ENCODE measurements at places on chromosomes 1 and 21.

DNA sequence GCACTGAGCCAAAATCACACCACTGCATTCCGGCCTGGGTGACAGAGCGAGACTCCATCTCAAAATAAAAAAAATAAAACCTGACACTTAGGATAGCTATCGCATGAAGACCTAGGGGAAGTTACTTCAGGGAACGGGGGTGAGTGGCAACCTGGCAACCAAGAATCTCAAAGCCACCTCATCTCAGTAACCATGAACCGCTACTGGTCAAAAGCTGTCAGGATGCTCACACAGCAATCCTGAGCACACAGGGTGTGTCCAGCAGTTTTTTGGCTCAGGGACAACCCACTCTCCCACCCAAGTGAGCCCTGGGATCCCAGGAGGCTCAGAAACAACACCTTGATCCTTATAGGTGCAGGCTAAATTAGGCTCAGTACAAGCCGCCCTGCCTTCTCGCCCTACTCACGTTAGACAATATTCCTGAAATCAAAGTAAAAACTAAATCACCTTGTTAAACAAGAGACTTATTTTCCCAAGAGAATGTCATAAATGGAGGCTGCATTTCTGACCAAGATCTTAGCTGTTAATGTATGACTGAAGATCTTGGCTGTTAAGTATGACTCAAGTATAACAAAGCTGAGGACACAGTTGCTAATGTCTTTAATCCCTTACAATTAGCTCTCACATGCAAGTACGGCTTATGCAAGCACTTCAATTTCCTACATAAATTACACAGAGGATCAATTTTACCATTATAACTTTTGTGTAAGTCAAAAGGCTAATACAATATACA is 48.3 kb upstream of the NADK start:
- no peak for DNase-seq

- DNase-seq = no peak
Measured at GRCh38 chr1:180964056-180964455, 51.4 kb downstream of the KIAA1614 start.

- no peak for DNase-seq
Measured at GRCh38 chr21:46425571-46425970, 33.1 kb upstream of the DIP2A start.

DNA sequence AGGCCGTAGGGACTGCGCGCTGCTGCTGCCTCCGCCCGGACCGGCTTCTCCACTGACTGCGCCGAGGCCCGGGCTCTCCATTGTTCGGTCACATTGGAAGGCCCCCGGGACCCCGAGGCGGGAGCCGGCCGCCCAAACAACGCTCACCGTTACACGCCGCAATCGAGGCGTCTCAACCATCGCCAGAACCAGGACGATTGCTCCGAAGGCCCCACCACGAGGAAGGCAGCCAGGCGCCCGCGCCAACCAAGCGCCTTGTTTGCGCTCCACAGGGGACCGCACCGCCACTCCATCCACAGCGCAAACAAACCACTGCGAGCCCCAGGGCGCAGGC is 595 bp downstream of the GLUL start:
- DNase-seq = no peak

- no peak for DNase-seq
Measured at GRCh38 chr1:247204177-247204647, 32.4 kb upstream of the ZNF124 start.

GRCh38 chr1:98458511-98459485 is 202.7 kb upstream of the SNX7 start:
- no peak for DNase-seq

DNA sequence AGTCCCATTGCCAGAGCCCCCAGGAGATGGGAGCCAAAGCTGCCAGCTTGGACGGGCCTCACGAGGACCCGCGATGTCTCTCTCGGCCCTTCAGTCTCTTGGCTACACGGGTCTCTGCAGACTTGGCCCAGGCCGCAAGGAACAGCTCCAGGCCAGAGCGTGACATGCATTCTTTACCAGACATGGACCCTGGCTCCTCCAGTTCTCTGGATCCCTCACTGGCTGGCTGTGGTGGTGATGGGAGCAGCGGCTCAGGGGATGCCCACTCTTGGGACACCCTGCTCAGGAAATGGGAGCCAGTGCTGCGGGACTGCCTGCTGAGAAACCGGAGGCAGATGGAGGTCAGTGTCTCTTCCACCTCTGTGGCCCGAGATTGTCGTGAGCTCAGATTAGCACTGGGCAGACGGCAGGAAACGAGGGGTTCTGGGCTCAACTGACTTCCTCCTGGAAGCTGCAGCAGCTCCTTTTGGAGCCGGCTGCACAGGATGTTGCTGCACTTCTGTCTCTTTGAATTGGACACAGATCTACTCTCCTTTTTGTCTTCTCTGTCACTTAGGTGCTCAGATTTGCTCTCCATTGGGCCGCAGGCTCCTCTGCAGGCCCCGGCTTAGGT is 68.0 kb downstream of the DISC1 start:
- no peak for DNase-seq

- DNase-seq = no peak
Measured at GRCh38 chr1:27521336-27521831, 31.4 kb upstream of the WASF2 start.

DNA sequence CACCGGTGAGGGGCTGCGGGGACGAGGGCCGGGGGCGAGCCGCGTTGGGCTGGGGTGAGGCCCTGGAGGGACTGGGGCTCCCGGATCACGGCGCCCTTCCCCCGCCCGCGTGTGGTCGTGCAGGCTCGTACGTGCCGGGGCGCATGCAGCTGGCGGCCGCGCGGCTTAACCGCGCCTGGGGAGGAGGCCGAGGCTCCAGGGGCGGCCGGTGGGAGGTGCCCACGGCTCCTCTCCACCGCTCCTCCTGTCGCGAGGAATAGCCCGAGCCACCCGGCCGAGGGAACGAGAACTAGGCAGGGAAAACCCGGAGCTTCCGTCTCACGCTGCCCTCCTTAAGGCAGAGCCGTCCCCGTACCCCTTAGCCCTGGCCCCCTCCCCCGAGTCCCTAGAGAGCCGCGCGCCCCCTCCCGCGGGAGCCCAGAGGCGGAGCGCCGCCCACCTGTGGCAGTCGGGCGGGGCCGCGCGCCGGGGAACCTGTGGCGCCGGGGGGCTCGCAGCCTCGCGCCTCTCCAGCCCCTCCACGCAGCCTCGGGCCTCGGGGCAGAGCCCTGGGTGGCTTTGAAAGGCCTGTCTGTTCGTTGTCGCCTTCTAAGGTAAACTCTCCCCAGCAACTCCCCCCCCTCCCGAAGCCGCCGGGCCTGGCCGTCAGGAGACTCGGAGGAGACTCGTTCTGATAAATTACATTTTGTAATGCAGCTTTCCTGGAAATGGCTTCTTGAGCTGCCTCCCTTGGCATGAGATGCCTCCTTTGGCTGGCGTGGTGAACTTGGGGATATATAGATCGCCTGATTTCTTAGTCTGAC is 746 bp downstream of the AK4 start:
- DNase-seq = peak; percentile 74

DNA sequence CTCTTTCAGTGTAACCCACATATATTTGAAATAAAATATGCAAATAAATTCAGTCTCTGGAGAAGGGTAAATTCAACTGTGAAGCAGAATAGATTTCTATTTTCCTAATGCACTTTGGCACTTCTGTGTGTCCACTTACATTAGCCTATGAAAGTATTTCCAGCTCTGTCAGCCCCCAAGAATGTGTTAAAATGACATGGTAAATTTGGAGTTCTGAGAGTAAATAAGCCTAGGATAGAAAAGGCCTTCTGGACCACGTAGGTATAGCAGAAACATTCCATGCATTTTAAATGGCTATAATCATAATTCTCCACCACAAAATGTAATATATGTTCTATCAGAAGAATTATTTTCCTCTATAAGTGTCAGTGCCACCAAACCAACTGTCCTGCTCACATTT is 276.2 kb downstream of the NEGR1 start:
- DNase-seq = peak; percentile 38

- no peak for DNase-seq
Measured at GRCh38 chr1:78678324-78678723, 28.7 kb downstream of the IFI44 start.

GRCh38 chr1:36085126-36085525 is 1.2 kb downstream of the TEKT2 start:
- DNase-seq = no peak

DNA sequence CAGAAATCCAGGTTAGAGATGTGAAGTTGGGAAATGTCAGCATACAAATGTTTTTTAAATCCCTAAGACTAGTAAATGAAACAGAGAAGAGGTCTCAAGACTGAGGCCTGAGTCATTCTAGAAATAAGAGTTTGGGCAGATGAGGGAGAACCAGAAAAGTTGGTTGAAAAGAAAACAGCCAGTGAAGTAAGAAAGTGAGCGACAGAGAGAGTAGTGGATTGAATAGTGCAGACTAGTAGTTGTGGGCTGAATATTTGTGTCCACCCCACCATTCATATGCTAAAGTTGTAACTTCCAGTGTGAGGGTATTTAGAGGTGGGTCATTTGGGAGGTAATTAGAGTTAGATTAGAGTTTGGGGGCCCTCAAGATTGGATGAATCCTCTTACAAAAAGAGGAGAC is 889.2 kb downstream of the TTLL7 start:
- DNase-seq = no peak

- DNase-seq = peak; percentile 31
Measured at GRCh38 chr1:226223157-226223785, at the start of gene MIXL1. MIXL1 (plus strand) TSS chr1:226223664; CDS start chr1:226223682, 18 bp downstream.

DNA sequence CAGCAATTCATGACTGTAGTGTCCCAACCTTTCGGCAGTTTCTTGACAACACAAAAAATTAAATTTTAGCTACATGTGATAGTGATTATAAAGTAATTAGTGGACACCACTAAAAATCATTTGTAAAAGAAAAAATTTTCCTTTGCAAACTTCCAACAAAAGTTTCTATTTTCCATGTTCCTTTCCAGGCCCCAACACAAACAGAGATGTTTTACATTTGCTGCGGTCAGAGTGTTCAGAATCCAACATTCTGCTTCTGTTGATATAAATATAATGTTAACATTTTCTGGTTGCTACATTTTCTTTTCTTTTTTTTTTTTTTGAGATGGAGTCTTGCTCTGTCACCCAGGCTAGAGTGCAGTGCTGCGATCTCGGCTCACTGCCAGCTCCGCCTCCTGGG is 54.9 kb upstream of the WLS start:
- no peak for DNase-seq

DNA sequence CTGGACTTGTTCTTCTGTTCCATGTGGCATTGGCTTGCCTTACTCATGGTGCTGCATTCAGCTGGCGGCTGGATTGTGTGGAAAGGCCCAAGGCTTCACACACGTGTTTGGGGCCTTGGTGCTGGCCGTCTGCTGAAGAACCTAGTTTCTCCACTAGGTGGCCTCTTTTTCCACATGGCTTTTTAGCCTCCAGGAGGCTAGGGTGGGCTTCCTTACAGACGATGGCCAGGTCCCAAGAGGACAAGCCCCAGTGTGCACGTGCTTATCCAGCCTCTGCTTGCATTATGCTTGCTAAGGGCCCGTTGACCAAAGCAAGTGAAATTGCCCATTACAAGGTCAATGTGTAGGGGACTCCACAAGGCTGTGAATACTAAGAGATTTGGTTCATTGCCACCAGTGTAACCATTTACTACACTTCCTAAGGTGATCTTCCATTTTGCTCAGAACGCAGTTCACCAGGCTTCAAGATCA is 47.5 kb upstream of the FOXO6 start:
- peak; percentile 31 for DNase-seq

DNA sequence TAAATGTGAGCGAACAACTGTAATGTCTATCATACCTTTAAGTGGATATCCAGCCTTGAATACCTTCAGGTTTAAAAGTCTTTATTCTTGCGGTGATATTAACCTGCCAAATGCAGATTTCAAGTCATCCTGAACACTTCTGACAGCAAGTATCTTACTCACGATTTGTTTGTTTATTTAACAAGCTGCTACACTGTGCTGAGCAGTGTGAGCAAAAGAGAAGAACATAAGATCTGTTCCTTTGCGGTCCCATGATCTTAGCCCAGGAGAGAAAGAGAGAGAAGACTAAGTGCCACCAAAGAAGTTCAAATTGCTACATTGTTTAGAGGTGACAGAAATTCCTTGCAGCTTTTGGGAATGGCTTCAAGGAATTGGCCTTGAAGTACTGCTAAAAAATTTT is 9.5 kb upstream of the IL24 start:
- peak; percentile 15 for DNase-seq

DNA sequence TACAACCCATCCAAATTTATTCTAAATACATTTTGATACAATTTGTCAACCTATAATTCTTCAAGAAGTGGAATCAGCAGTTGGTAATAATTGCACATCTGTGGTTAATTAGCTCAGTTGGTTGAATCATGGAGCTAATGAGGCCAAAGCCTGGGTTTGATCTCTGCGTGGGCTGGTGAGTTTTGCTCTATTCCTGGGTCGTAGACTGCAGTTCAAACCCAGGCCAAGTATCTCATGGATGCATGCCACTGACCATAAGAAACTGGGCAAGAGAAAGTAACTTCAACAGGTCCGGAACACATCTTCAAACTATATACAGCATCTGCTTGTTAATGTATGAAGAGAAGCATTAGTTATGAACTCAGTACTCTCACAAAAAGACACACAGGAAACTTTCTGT is 779.7 kb downstream of the USP25 start:
- peak; percentile 71 for DNase-seq

DNA sequence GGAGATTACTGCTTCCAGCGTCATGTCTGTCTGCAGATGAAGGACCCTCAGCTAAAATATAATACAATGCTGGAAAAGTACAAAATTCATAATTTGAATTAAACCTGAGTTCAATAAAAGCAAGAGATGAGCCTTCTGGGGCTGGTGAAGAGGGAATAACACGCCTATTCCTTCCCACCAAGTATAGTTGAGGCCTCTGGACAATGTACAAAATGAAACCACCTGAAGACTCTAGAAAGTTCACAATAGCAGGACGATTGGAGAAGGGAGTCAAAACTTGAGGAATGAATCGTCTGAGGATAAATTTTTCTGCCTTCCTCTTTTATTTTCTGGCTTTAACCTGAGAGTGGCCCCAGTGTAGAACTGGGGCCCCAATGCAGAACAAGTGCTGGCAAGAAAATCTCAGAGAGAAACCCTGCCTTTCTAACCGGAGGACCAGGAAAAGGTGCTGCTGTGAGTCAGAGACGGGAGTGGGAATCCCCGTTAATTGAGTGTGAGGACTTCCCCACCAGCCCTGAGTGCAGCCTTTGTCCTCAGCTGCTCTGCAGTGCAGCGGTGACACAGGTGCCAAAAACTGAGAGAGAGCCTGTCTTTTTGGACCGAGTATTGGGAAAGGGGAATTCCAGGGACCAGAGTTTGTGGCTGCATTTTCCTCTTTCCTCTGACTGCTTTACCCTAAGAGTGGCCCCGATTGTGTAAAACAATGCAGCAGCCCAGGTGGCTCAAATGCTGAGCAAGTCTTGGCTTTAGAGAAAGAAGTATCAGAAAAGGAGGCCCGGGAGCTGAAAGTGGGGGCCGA is 264.9 kb downstream of the DYRK1A start:
- no peak for DNase-seq

DNA sequence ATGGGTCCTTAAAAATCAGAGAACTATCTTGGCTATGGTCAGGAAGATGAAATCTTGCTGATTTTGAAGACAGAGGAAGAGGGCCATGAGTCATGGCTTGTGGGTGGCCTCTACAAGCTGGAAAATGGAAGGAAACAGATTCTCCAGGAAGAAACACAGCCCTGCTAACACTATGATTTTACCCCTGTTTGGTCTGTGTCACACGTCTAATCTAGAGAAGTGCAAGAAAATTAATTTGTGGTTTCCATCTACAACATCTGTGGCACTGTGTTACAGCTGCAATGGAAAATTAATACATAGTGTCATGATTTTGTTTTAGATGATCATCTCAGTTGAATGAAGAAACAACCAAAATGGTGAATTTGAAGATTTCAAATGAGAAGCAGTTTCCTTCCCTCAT is 288.7 kb upstream of the NRIP1 start:
- DNase-seq = no peak
